NCI-H2081 treated with DMSO at 0.1 percent for 48 hours (cell line): ENCODE measurements at places on chromosomes 5 and 9.

GRCh38 chr9:28762167-28762566 lies 1188.9 kb upstream of the C9orf72 start:
- no peak for DNase-seq

DNA sequence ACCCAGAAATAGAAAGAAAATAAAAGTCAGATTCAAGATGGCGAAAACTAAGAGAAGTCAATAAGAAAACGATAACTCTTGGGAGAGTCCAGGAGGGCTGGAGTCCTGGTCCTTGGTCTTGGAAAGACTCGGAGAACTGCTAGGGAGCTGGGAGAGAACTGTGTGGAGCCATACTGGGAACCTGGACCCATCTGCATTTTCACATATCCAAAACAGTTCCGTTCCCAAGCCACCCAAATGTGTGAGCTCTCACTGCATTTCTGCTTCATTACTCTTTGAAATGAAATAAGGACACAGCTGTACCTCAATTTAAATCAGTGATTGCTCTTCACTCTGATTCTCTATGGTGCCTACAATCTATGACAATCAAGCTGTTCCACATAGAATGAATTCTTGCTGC lies 68.1 kb upstream of the CER1 start:
- DNase-seq, result no peak

GRCh38 chr9:124449381-124450151 lies 685 bp upstream of the ADGRD2 start:
- no peak for DNase-seq

DNA sequence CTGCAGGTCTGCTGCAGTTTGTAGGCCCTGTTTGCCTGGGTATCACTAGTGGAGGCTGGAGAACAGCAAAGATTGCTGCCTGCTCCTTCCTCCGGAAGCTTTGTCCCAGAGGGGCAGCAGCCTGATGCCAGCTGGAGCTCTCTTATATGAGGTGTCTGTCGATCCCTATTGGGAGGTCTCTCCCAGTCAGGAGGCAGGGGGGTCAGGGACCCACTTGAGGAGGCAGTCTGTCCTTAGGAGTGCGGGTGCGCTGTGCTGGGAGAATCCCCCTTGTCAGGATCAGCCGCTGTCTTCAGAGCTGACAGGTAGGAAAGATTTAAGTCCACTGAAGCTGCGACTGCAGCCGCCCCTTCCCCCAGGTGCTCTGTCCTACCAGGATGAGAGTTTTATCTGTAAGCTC lies 64.9 kb downstream of the CCDC171 start:
- no peak for DNase-seq

- no peak for DNase-seq
These were observed 205.5 kb upstream of the SLC24A2 start for GRCh38 chr9:19994296-19994695.

- DNase-seq, result no peak
These were observed 154.1 kb downstream of the ADAMTS12 start for GRCh38 chr5:33737697-33738096.

GRCh38 chr9:72337286-72337685 lies 27.7 kb downstream of the ZFAND5 start:
- DNase-seq, result no peak

- DNase-seq, result no peak
These were observed 24.7 kb upstream of the CEP72 start for GRCh38 chr5:587403-587802.

- no peak for DNase-seq
These were observed 348.3 kb upstream of the CDH6 start for GRCh38 chr5:30845194-30845593.

- no peak for DNase-seq
These were observed 41.2 kb downstream of the GPR21 start for GRCh38 chr9:123074628-123075027.

DNA sequence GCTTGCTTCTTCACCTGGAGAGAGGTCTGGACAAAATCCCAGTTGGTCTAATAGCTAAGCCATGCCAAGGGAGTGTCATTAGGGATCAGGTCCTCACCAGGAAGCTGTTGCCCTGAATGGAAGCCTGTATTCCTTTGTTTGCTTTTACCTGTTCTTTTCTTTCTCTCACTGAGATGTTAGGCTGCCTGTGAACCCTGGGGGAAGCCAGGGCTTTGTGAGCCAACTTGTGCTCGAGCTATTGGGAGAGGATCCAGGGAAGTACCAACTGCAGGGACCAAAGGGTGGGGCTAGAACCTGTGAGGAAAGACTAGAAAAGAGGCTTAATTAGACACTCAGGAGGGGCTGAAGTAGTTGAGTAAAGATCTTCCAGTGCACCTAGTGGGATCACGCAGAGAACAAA lies 451.2 kb upstream of the TLE4 start:
- peak; percentile 82 for DNase-seq

GRCh38 chr9:23826120-23826629 lies at the start of gene ELAVL2:
TSS of gene ELAVL2 (minus strand) at chr9:23826240. CDS start at chr9:23762234, 64,006 bp downstream.
- DNase-seq, result peak; percentile 69

- DNase-seq, result no peak
These were observed 5.6 kb upstream of the GPR151 start for GRCh38 chr5:146521403-146522106.

GRCh38 chr5:76709762-76710161 lies 6.2 kb upstream of the F2R start:
- no peak for DNase-seq

GRCh38 chr5:168167338-168167737 lies 124.1 kb upstream of the WWC1 start:
- no peak for DNase-seq

DNA sequence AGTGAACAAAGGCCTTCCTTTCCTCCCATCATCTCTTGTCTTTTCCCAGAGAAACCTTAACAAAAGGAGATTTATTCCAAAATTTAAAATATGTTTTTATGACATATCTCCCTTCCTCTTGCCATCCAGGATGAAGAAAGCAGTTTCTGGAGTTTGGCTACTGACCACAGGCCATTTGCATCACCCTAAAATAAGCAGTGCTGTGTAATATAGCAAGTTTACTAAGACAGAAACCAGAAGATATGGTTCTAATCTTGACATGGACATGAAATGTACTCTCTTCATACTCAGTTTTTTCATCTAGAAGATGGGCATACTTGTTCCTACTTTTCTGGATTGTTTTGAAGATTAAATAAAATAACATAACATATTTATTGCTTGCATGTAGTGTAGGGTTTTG lies 50.2 kb upstream of the ZFAND5 start:
- DNase-seq, result no peak

GRCh38 chr5:34622098-34622400 lies 34.1 kb upstream of the RAI14 start:
- no peak for DNase-seq

GRCh38 chr5:170266570-170267381 lies 30.8 kb downstream of the LCP2 start:
- DNase-seq, result no peak

- DNase-seq, result peak; percentile 14
These were observed 39.8 kb upstream of the PITX1 start for GRCh38 chr5:135073761-135074345.
